ENCODE measurements at places on chromosomes 4 and X. TPM values are rescaled to one million over a fixed set of nuclear protein-coding genes. Genes with fewer than 3 reads are reported as not detected.

GRCh38 chr4:152021788-152022438 lies 261.1 kb upstream of the GATB start:
- DNase-seq = no peak

DNA sequence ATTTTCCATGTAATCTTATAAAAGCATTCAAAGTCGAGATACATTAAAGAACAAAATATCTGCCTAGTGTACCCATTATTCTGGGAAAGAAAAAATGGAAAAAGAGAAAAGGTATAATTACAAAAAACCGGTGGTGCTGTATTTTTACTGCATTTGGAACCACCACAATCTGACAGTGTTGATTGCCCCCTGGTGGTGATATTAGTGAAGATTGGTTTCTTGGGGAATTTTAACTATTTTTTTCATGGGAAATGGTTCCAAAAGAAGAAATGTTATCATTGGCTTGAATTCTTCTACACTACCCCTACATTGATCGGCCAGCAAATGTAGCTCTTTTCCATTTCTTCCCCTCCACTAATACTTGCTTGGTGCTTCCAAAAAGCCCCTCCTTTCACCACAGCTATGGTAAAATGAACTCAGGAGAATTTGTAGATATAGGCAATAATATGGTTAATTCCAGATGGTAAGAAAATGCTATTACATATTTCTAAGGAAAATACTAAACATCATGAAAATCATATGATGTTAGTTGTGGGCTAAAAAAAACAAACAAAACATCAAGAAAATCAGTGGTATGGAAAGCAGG lies 50.0 kb downstream of the COX18 start:
- DNase-seq = no peak

GRCh38 chr4:16844816-16845586 lies 53.4 kb downstream of the LDB2 start:
- DNase-seq = no peak

DNA sequence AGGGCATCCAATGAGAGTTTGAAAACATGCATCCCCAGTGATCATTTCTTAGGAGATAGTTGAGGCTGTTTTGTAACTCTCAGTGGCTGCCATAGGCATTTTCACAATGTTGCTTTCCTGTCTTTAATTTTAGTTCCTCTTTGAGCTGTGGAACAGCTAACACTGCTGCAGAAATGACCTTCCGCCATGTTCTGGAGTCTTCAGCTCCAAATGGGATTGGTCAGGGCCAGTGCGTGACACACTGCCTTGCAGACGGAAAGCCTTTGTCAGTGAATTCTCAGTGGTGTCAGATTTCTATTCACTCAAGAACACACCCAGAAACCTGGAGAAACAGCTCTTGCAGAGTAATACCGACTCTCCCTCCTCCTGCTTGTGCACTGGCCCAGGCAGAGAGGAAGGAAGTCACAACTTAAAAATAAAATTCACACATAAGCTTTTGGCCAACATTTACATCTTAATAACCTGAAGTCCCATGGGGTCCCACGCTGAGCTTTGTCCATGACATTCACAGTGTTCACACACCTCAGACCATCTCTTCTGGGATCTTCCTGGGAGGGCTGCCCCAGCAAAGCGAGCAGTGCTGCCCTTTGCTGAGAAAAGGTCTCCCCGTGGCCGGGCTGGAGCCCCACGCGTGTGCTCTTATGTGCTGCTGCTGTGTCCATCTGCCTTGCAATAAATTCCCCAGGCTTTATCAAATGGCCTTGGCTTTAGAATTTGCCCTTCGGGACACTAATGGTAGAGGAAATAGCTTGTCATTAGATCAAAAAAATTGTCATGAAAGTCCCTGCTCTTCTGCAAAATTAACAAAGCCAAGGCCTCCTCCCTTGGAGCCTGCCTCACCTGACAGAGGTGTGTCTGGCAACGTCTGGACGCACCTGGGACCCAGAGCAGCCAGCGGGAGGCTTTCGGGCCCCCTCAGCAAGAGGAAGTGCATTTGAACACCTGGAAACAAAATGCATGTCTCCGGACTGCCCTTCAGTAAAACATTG lies 126.8 kb downstream of the IRF2 start:
- DNase-seq = no peak

Gene ADRA2C
- total RNA-seq = 7.9 TPM

GRCh38 chr4:102348701-102349100 lies 3.4 kb upstream of the SLC39A8 start:
- DNase-seq = no peak

DNA sequence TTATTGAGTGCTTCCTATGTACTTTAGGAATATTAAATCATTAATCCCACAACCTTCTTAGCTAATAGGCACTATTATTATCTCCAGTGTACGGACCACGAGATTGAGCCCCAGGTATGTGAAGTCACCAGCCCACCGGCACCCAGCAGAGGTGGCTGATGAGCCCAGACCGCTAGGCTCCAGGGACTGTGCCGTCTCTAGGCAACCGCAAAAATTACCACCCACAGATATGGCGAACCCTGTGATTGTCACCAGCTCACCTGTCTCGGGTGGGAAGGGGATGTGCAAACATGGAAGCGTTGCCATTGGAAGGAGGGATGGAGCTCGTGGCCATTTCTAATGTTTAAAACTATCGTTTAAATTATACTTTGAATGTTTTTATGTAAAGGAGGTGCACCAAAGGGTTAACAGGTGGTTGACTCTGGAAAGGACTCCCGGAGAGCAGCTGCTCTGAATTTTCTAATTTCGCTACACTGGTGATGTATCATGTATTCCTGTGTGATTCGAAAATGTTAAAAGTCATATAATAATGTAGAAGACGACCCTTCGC lies 21.0 kb upstream of the JAKMIP1 start:
- DNase-seq = no peak

DNA sequence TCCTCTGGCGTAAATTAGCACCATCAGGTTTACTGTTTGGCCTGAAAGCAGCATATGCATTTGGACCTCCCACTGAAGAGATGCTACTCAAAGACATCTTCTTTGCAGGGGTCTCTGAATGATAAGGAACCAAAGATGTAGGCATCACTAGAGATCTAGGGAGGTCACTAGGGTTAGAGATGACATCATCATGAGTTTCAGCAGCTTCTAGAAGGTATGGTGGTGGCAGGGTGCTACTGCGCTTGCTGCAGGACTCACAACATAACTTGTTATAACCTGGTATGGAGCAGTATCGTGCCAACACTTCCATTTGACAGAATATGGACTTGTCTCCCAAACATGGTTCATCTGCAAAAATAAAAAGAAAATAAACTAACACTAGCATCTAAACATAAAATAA lies 251.6 kb downstream of the NPFFR2 start:
- DNase-seq = no peak

- no peak for DNase-seq
Measured at GRCh38 chrX:8288590-8288989, 117.5 kb upstream of the VCX2 start.

Gene AMBN
- total RNA-seq = 0.36 TPM

Gene ENOX2
- 22.5 TPM for total RNA-seq

GRCh38 chrX:20352935-20353336 lies 86.2 kb upstream of the RPS6KA3 start:
- DNase-seq = no peak

Gene MAGED4B
- total RNA-seq = 82.9 TPM

Gene SERPINA7
- not detected for total RNA-seq

Gene UGDH
- total RNA-seq = 124 TPM

Measured in type B pancreatic cell (in vitro differentiated cells).